NT2/D1 (cell line): ENCODE measurements at places on chromosomes 5 and 9.
A peak's percentile ranks its signal among the peaks of the same experiment; 100 is the strongest.

DNA sequence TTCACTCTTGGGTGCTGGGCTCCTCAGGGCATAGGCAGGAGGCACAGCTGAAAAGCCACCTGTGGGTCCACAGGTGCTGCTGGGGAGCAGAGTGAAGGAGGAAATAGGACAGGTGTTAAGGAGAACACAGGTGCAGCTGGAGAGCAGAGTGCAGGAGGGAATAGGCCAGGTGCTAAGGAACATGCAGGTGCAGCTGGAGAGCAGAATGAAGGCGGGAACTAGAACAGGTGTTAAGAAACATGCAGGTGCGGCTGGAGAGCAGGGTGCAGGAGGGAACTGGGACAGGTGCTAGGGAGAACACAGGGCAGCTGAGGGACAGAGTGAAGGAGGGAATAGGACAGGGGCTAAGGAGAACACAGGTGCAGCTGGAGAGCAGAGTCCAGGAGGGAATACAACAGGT is 43.8 kb upstream of the PLEKHG4B start:
- DNase-seq: no peak

GRCh38 chr5:40755093-40755406 is 711 bp downstream of the TTC33 start:
- peak; percentile 38 for DNase-seq

GRCh38 chr9:131524665-131525315 is 6.3 kb downstream of the UCK1 start:
- no peak for DNase-seq

GRCh38 chr5:132281856-132282614 is 12.2 kb upstream of the SLC22A4 start:
- DNase-seq: no peak

DNA sequence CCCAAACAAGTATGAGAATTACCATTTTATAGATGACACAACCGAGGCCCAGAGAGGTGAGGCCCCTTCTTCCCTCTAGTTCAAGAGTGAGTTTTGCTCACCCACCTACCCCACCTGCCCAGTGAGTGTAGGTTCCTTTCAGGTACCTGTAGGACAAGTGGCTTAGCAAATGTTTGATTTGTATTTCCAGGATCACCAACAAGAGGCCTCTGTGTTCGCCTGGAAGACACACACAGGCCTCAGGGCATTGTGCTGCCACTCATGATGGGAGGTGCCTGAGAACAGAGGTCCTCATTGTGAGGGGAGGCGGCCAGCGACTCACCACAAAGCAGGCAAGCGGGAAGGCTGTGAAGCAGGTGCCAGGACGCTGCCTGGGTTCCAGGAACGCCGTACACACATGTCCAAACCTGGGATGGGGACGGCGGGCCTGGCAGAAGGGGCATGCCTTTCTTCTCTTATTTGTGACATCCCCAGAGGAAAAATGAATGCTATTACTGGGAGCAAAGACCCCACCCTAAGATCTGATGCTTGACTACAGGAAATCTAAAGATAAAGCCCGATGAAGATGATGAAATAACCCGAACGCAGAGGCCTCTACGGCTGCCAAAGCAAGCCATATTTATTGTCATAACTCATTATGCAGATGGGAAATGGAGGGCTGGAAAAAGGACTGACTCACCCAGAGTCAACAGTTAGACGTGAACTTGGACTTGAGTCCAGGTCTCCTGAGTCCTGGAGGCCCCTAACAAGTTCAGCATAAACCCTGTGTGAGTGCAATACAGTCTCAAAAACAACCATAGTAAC is 60.2 kb upstream of the SLC25A51 start:
- no peak for DNase-seq

- DNase-seq: peak; percentile 57
Measured at GRCh38 chr9:77751341-77752091, 103.4 kb upstream of the GNA14 start.

- DNase-seq: no peak
Measured at GRCh38 chr5:138103319-138103637, 19.4 kb downstream of the WNT8A start.

DNA sequence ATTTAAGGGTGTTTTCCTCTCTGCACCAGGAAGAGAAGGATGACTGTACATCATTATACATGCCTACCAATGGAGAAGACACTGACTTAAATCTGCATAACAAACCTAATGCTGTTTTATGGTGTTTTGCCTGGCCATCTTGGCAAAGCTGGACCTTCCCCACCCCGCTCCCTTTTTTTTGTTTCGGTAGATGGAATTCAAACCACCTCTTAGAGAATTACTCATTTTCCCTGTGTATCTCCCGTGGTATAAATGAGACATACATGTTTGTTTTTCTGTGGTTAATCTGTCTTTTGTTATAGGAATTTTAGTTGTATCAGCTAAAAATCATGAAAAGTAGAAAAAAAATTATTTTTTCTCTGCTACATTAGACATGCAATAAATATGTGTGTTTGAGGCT is 28.8 kb downstream of the IL12B start:
- no peak for DNase-seq

DNA sequence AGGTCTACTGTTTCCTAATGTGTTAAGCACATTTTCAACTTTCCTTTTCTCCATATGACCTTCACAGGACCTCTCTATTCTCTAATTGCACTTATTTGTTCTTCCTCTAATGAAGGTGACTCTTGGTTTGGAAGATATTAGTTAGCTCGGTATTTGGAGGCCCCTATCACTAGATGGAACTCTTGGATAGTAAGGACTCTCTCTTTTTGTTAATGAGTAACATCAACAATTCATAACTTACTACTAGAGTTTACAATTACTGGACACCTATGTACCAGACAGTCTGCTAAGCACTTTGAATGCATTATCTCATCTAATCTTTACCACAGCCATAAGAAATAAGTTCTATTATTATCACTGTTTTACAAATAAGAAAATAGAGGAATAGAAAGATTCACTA is 23.4 kb upstream of the PAM start:
- DNase-seq: no peak

DNA sequence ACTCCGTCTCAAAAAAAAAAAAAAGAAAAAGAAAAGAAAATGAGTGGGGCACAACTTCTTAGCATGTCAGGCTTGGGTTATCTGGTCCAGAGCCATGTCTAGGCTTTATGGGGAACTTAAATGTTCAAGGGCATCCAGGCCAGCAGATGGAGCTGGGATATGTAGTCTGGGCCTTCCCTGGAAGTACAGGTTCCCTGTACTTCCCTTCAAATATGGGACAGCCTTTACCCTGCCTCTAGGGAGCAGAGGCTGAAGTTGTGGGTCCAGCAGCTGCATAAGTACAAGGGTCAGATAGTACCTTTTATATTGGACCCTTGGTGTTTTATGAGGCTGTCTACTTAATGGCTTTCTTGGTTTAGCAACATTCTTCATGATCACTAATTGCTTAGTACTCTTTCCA is 42.1 kb downstream of the FAF2 start:
- DNase-seq: no peak

DNA sequence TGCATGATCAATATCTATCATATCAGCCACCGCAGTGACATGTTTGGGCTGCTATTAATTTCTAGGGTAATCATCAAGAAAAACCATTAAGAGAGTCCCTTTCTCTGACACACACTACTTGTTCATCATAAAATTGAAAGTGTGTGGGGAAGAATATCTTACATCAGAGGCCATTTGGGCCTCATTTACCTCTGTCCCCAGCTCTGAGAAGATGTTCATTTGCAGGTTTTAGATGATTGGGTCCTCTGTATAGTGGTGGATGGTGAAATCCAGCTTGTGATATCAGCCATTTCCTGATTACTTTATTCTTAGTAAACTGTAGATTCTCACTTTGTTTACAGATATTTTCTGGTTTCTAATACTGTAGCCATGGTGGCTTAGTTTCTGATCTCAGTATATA is 29.8 kb upstream of the PJA2 start:
- DNase-seq: no peak

- DNase-seq: peak; percentile 20
Measured at GRCh38 chr5:149632311-149633251, 51.3 kb downstream of the ARHGEF37 start.

- no peak for DNase-seq
Measured at GRCh38 chr9:107749787-107750444, 260.3 kb upstream of the KLF4 start.

DNA sequence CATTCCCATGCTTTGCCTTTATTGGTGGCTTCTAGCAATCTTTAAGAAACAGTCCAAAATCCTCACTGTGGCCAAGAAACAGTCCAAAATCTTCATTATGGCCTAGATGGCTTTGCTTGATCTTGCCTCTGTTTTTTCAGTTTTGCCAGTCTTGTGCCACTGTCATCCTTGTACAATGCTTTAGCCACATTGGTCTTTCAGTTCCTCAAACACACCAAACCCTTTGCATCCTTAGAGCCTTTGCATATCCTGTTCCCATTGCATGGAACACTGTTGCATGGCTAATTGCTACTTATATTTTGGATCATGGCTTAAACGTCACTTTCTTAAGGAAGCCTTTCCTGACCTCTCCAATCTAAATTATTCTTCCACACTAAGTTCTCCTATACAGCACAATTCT is 22.1 kb downstream of the MRRF start:
- no peak for DNase-seq

DNA sequence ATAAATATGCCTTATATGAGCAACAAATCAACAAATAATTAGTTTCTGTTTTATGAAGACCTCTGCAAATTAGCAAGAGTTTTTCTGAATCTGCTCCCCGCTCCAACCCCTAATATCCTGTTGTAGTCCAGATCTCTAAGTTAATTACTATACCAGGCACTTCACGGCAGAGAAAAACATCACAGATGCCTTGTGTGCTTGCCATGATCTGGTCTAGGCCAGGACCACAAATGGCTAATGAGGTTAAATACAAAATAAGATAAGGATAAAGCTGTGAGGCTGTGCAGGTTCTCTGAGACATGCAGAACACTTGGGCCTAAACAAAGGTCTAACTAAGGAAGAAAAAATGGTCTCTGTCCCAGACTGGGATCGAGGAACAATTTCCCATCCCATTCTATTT is 150.8 kb downstream of the SLIT3 start:
- DNase-seq: no peak

- DNase-seq: no peak
Measured at GRCh38 chr5:369151-369868, 47.8 kb downstream of the AHRR start.
